ENCODE measurements at places on chromosomes 1 and 21.

GRCh38 chr21:33314111-33314510 is 10.7 kb upstream of the IFNAR1 start:
- no peak for DNase-seq

DNA sequence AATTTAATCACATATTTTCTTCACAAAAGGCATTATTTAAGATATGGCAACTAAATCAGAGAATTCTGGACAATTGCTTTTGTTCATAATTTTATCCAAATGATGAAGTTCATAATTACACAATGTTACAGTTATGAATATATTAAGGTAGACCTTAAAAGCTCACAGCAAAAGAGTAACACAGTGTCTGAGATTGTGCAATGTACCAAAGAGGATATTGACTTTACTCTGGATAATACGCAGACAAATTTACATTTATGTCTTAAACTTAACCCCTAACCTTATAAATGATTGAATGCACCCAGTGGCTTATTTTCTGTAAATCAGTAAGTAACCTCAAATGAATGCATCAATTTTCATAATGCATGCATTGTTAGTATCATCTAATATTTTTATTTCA is 216.2 kb upstream of the SAMSN1 start:
- no peak for DNase-seq

GRCh38 chr1:205052690-205053089 is 9.7 kb downstream of the CNTN2 start:
- no peak for DNase-seq

- peak; percentile 87 for DNase-seq
Measured at GRCh38 chr1:183841950-183842794, 37.3 kb downstream of the RGL1 start.

- no peak for DNase-seq
Measured at GRCh38 chr1:44507490-44508396, 102.7 kb downstream of the RNF220 start.

DNA sequence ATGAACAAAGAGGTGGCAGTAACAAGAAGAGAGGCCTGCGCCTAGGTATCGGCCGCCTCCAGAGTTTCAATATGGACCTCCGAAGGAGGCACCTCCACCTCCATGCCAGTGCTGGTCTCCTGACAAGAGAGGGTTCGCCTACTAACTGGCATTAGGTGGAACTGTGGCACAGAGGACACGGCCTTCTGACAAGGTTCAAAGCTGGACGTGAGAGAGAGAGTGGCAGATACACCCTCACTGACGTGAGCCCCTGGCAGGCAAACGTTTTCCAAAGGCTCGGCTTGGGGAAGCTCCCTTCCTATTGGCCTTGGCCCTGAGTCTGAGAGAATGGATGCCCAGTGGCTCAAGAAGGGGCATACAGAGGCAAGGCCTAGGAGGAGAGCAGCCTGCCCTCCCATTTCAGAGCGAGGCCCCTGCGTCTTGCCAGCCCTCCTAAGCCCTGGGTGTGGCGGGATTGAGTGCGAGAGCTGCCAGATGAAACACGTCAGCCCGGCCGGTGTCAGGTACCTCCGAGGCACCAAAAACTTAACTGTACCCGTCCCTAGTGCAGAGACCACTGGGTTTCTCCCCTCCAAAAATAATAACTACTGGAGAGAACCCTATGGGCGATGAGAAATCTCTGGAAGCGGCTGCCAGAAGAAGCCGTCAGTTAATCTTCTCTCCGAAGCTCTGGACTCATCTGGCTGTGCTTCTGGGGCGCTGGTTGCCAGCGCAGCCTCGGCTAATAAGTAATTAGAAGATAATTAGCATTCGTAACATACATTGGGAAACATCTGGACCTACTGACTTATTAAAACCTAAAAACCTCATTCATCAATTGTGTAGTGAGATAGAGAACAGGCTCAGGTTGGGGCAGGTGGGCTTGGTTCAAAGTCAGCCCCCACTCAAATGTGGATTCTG is 283.6 kb downstream of the NPHP4 start:
- DNase-seq: no peak

- DNase-seq: no peak
Measured at GRCh38 chr1:220970311-220970710, 91.1 kb downstream of the HLX start.

GRCh38 chr21:41967708-41968107 is 13.9 kb upstream of the C2CD2 start:
- DNase-seq: no peak

DNA sequence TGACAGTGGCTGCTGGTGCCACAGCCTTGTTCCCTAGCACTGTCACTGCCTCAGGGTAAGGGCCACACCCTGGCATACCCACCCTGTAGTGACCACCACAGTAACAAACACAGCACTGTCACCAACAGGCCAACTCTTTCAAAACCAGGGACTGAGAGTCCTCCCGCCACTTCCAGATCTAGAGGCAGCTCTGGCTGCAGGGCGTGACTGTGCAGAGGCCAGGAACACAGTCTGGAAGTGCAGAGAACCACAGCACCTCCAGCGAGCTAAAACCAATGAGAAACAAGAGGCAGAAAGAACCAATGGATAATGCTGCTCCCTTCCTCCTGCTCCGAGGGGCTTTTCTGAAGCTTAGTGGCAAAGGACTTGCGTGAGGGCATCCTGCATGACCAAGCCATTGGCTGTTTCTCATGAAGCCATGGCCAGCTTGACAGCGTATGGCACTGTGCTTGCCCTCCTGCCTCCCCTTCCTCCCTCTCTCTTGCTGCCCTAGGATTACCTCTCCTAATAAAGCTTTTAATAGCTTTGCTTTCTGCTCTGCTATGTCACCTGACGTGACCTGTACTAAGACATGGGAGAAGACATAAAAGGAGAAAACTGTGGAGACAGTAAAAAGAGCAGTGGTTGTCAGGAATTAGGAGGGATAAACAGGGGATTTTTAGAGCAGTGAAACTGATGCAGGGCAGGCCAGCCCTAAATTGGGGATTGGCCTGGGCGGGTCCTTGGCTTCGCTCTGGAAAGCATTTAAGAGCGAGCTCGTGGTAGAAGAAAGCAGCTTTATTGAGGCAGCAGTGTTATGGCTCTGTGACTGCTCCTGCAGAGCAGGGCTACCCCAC is 7.2 kb downstream of the PARP1 start:
- DNase-seq: no peak

GRCh38 chr1:247266053-247266452 is 10.2 kb downstream of the VN1R5 start:
- DNase-seq: no peak

GRCh38 chr1:16386454-16387113 is 19.5 kb downstream of the SZRD1 start:
- peak; percentile 72 for DNase-seq

- no peak for DNase-seq
Measured at GRCh38 chr1:169814265-169814664, 19.6 kb upstream of the METTL18 start.

- no peak for DNase-seq
Measured at GRCh38 chr1:201740086-201740541, 88.8 kb upstream of the IPO9 start.

DNA sequence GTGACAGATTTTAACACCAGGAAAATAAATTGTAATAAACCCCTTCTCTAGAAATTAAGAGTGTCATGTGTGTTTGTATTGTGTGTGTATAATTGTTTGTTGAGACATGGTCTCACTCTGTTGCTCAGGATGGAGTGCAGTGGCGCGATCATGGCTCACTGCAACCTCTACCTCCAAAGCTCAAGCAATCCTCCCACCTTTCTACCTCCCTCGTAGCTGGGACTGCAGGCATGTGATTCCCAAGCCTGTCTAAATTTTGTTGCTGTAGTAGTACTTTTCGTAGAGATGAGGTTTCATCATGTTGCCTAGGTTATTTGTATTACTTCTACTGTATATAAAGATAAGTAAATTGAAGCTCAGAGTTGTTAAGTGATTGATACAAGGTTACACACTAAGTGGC is 68.5 kb upstream of the RAVER2 start:
- no peak for DNase-seq

GRCh38 chr1:162004441-162004950 is 19.2 kb downstream of the OLFML2B start:
- no peak for DNase-seq

DNA sequence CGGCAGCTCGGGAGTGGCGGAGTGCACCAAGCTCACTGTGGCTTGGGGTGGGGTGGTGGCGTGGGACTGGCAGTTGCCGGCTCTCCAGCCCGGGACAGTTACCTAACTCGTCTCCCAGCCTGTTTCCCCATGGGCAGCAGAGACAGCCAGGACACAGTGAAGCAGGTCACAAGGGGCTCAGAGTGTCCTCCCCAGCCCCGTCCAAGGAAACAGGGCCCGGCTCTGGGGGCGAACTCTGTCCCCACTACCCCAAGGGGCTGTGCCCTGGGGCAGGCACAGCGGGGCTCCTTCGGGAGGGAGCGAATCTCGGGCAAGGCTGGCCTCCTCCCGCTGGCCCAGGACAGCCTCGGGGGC is 759 bp downstream of the GPR157 start:
- peak; percentile 12 for DNase-seq

GRCh38 chr1:41953291-41953690 is 34.6 kb upstream of the HIVEP3 start:
- no peak for DNase-seq

- no peak for DNase-seq
Measured at GRCh38 chr1:111958851-111959250, 30.6 kb downstream of the KCND3 start.

Measured in SJSA1 (cell line).